ENCODE measurements at places on chromosomes 13 and 19.

GRCh38 chr19:46387713-46388130, 25.6 kb downstream of the CCDC8 start:
- no peak for DNase-seq

- no peak for DNase-seq
These were observed 16.2 kb upstream of the FREM2 start for GRCh38 chr13:38670627-38671026.

GRCh38 chr13:86403181-86403580, 604.0 kb upstream of the SLITRK6 start:
- DNase-seq = no peak

DNA sequence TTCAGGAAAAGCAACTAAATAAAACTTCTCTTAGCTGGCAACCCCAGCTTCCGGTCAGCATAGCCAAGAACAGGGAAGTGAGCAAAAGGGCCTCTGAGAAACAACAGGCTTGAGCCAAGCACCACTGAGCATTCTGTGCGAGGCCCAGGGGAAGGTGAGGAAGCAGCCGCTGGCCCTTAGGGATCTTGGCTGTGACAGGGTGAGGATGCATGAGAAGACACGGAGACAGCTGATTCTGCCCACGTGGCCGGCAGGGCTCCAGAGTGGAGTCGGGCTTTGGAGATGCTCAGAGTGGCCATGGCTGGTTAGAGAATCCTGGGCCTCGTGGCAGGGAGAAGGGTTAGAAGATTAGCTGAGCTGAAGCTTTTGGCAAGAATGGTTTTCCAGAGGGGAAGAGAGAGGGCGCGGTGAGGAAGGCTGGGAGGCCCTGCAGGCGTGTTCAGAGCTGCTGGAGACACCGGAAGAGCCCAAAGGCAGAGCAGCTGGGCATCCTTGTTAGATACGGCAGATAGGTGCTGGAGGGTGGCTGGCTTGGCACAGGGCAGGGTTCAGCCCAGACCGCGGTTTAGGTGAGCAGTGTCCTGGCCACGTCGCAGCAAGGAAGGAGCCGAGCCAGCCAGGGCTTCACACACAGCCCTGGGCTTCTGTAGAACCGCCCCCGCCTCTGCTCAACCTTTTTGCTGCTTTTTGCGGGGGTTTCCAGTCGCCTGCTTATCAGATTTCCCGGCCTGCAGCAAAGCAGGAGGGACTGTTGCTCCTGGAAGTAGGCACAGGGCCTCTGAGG, 17.3 kb downstream of the UPF1 start:
- no peak for DNase-seq

DNA sequence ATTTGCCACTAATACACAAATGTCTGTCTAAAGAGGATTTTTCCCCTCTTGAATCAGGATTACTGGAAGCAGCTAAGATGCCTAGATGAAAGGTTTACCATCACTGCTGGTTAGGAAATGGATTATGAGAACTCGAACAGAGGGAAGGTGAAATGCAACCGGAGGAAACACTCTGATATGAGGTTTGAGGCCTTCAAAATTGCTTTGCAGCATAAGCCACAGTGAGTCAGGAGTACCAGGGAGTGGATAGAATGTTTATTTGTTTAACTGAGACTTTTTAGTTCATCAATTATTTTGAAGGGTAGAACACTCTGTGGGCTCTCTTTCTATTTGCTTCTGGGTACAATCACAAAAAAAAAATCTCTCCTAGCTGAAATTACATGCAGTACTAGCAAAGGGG, 18.1 kb downstream of the CDADC1 start:
- DNase-seq = no peak

DNA sequence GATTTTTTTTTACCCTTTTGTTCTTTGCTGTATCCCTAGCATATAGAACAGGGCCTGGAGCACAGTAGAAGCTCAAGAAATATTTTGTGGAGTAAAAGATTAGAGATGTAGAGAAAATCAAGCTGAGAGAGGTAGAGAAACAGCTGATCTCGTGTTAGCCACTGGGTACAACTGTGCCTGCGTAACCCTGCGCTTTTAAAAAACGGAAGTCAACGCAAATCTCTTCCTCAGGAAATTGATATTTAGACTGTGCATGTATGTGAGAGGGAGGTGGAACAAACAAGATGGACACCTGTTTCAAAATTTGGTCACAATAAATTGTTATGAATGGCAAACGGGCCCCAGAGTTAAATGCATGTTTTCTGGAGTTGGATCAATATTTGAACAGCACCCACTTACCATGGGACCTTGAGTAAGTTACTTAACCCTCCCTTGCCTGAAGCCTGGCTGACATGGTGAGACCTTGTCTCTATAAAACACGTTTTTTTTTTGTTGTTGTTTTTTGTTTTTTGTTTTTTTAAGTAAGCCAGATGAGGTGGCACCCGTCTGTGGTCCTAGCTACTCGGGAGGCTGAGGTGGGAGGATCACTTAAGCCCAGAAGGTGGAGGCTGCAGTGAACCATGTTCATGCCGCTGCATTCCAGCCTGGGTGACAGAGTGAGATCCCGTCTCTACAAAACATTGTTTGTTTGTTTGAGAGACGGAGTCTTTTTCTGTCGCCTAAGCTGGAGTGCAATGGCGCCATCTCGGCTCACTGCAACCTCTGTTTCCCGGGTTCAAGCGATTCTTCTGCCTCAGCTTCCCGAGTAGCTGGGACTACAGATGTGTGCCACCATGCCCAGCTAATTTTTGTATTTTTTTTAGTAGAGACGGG, 3.3 kb upstream of the EPOR start:
- DNase-seq = peak; percentile 4

- no peak for DNase-seq
These were observed 1333.1 kb downstream of the EFNB2 start for GRCh38 chr13:105202354-105202753.

DNA sequence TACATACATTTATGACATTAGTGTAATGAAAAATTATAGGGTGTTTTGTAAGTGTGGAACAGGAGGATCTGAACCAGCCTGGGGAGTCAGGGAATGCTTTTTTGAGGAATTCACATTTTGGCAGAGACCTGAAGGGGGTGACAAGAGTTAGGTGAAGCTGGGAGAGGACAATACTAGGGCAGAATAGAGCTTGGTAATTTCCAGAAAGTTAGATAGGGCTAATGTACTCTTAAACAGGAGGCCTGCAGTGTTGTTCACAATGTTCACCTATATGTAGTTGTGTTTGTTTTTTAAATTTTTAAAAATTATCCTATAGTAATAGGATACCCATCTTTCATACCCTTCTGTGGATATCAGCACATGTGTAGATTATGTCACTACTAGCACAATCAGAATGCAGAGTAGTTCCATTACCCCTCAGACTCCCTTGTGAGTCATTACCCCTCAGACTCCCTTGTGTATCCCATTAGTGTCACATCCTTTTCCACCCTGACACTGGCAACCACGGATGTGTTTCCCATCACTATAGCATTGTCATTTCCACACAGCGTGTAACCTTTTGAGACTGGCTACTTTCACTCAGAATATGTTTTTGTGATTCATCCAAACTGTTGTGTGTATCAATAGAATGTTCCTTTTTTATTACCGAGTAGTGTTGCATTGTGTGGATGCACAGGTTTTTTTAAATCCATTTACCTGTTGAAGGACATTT, 43.1 kb downstream of the PCCA start:
- no peak for DNase-seq

DNA sequence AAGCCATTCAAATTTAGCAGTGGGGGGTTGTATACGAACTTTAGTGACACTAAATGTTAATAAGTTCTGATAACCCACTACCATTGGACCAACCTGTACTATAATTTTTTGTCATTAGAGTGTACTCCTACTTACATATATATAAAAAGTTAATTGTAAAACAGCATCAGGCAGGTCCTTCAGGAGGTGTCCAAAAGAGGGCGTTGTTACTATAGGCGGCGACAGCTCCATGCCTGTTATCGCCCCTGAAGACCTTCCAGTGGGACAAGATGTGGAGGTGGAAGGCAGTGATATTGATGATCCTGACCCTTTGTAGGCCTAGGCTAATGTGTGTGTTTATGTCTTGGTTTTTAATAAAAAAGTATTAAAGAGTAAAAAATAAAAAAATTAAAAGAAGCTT, 27.5 kb downstream of the SPRYD7 start:
- DNase-seq = no peak

DNA sequence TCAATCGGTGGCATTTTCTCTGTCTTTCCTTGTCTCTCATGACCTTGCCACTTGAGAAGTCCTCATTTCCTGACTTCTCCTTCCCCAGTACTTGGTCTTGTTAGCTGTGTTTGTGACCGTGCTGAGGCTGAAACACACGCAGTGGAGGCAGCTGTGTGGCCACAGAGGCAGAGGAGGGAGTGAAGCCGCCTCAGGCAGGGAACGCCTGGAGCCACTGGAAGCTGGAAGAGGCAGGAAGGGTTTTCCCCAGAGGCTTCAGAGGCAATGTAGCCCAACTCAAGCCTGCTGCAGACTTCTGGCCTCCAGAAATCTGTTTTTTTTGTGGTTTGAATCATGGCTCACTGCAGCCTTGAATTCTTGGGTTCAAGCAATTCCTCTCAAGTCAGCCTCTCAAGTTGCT, 29.2 kb upstream of the ARGLU1 start:
- DNase-seq = no peak

GRCh38 chr19:17340302-17340870, 3.0 kb downstream of the GTPBP3 start:
- no peak for DNase-seq

DNA sequence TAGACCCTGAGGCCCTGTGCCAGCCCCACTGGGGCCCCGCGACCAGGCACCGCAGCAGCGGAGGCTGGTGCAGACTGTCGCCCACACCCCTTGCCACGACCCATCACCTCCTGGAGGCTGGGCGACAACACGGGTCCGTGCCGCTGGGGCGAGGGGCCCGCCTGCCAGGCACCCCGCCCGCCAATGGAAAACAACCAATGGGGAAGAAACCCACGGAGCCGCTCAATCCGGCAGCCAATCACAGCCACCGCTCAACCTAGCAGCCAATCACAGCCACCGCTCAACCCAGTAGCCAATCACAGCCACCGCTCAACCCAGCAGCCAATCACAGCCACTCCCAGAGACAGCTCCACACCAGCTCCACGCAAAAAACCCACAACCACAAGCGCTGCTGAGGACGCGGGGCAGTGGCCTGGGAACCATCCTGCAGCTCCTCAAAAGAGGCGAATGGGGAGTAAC, 29.7 kb downstream of the GPX4 start:
- peak; percentile 73 for DNase-seq

- DNase-seq = peak; percentile 26
These were observed 12.8 kb downstream of the MOB3A start for GRCh38 chr19:2083174-2083854.

DNA sequence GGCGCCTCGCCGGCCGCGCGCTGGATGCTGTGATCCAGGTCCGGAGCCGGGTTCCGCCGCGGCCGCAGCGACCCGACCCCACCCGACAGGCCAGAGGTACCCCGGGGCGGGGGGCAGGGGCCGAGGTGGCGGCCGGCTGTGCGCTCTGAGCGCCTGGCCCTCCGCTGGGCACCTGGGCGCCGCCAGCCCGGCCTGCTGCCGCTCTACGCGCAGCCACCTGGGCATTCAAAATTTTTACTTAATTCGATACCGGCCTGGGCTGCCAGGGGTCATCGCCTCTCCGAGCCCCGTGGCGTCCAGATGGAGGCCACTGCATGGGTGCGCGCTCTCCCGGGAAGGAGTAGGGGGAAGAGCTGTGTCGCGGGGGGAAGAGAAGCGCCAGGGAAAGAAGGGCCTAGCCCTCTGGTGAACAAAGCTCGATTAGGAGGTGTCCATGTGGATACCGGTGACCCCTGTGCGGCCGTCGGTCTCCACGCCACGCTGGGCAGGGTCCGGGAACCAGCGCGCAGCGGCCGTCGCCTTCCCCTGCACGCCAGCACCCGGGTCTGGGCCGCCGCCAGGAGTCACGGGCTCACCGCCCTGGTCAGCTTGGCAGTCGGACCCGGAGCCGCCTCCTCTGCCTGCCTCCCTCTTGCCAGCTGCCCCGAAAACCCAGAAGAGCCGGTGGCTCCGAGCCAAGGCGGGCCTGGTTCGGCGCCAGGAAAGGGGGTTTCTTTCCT, 666 bp downstream of the BIVM start:
- DNase-seq = no peak

GRCh38 chr13:33194820-33195692, 90.5 kb downstream of the STARD13 start:
- no peak for DNase-seq

DNA sequence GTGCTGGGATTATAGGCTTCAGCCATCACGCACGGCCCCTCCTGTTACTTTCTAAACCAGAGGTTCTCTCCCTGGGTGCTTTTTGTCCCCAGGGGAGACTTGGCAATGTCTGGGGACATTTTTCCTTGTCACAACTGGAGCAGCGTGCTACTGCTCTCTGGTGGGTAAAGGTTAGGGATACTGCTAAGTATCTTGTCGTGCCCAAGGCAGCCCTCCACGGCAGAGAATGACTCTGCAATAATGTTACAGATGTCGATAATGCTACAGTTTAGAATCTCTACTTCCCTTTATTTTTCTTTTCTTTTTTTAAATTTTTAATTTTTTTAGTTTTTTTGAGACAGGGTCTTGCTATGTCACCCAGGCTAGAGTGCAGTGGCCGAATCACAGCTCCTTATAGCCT, 38.0 kb downstream of the ADGRE1 start:
- no peak for DNase-seq

DNA sequence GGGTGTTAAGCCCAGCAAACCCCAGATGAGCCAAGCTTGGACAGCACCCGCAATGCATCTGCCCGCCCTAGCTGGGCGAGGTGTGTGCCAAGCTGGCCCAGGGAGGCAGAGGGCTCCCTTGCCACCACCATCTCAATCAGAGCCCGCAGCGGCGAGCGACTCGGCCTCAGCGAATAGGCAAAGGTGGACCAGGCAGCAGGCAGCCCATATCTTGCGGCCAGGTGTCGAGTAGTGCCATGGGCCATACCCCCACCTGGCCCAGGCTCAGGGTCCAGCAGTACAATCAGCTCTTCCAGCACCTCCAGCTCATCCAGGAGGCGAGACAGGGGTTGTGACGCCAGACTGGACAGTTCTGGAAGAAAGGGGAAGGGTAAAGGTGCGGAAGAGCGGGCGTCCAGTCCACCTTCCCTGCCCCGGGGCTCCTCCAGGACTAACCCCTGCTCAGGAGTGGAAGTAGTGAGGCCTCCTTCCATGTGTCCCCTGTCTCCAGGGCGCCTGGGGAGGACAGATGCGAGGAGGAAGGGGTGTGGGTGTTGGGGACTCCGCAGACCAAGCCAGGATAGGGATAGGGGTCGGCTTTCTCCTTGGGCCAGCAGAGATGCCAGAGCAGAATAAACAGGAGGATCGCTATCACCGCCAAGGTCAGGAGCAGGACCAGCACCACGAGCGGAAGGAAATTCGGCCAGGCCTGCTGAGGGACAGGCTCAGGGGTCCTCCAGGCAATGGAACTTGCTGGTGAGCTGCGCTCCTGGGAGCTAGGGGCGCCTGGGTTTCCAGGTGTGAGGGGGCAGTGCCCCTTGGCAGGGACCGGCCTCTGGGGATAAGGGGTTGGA, 2.8 kb downstream of the IGFLR1 start:
- DNase-seq = no peak

- DNase-seq = no peak
These were observed 1379.8 kb upstream of the ATXN8OS start for GRCh38 chr13:68727798-68728197.

DNA sequence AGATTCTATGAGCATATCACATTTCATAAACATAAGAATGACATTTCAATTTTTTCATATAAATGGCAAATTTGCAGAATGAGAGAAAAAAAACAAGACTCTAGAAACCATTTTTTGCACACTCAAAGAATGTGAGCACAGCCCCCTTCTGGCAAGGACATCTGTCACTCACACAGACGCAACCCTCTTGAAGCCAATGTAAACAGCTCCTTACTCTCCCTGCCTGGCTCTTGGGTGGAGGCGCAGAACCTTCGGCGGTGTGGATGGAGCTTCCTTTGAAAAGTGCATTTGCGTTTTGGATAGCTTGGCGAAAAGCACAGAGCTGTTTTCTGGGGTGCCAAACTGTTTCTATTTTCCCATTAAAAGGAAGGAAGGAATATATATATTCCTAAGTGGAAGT, 367.6 kb upstream of the TSHZ3 start:
- DNase-seq = no peak
